ENCODE measurements at places on chromosomes 3 and 15. TPM values are rescaled to one million over a fixed set of nuclear protein-coding genes. Genes with fewer than 3 reads are reported as not detected.

LRRIQ4 gene
- total RNA-seq, result 0.27 TPM

ITPKA gene
- total RNA-seq, result 0.68 TPM

C3orf38 gene
- 21.6 TPM for total RNA-seq

CPN2 gene
- total RNA-seq, result not detected

DNA sequence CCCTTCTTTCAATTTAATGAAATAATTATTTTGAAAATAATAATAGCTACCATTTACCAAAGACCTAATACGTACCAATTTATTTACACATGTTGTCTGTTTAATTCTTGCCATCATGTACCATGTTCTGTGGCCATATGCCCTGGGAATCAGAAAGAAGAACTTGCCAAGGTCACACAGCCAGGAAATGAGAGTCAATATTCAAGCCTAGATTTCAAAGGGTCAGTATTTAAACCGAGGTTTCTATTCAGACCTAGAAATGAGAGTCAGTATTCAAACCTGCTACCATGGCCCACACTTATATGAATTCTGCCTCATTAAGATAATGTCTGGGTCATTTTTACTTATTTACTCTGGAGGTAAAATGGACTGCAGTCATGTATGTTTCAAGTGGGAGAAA, 103.6 kb upstream of the TBL1XR1 start:
- DNase-seq, result no peak

- DNase-seq, result no peak
These were observed 9.4 kb upstream of the ERC2 start for GRCh38 chr3:56477646-56478045.

DNA sequence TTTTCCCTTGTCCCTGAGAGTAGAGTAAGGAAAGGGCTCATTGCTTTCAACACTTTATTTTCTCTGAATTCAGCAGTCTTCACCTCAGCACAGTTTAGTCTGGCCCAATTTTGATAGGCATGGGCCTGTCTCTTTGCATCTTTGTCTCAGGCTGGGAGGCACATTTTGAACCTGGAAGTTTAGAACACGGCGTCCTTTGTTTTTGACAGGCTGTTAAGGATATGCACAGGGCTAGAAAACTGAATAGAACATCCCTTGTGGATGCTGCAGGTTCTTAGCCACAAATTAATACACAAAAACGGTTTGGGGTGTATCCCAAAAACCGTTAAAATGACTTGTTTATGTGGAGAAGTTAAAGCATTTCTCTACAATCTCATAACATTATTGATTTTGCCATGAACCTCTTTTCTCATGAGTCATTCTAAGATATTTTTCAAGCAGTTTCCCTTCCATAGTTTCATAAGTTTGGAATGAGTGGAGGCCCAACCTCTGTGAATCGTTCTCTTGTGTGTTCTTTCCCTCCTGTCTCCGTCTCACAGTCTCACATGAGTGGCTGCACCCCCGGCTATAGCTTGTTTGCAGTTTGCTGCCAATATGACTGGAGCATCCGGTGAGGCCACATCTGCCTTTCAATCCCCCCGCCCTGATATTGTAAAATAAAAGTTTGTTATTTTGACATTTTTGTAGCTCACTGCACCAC, 192.9 kb upstream of the EIF1B start:
- DNase-seq, result peak; percentile 74

GRCh38 chr3:117541721-117542120, 832.1 kb downstream of the TUSC7 start:
- DNase-seq, result no peak

- no peak for DNase-seq
These were observed 23.4 kb downstream of the SMAD6 start for GRCh38 chr15:66725464-66725785.

DNA sequence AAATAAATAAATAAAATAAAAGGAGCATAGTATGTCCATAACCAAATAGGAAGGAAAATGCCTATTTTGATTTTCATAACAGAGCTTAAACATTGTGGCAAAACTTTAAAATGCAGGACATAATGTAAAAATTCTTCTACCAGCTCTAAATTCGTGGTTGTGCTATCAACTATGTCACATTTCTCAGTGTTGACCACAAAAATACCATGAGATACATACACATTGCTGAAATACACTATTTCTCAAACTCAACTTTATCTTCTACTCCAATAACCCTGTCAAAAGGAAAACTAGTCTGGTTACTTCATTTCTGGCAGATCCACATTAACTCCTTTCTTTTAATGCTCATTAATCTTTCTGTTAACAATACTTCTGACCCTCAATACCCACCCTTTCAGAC, 523.2 kb downstream of the FHIT start:
- DNase-seq, result no peak
